Epithelial cell of umbilical artery (primary cell): ENCODE measurements at places on chromosomes 5 and 9. TPM values are rescaled to one million over a fixed set of nuclear protein-coding genes. Genes with fewer than 3 reads are reported as not detected.

RNF208 gene
- 0.32 TPM in 1 of 2 replicates, not detected in the other for total RNA-seq

DHFR gene
- 23.7 and 39.7 TPM in 2 replicates for total RNA-seq

ATP6V1G1 gene
- 132 and 146 TPM in 2 replicates for total RNA-seq

PCDHGB6 gene
- total RNA-seq, result 0.97 and 1.1 TPM in 2 replicates

PRRX2 gene
- total RNA-seq, result under 0.01 TPM in 1 of 2 replicates, not detected in the other

RIOK2 gene
- total RNA-seq, result 20.2 and 24.0 TPM in 2 replicates

SLC4A9 gene
- total RNA-seq, result not detected in 2 replicates

WHRN gene
- under 0.01 TPM in 1 of 2 replicates, not detected in the other for total RNA-seq

TRUB2 gene
- 15.3 and 21.4 TPM in 2 replicates for total RNA-seq

SLC36A3 gene
- not detected in 2 replicates for total RNA-seq

LEAP2 gene
- total RNA-seq, result not detected in 2 replicates

NFIB gene
- total RNA-seq, result 48.7 and 58.4 TPM in 2 replicates

CNTNAP3B gene
- 29.2 and 37.0 TPM in 2 replicates for total RNA-seq

MEGF10 gene
- total RNA-seq, result 0.15 and 0.97 TPM in 2 replicates

CCDC192 gene
- not detected in 2 replicates for total RNA-seq

SLC24A2 gene
- not detected in 2 replicates for total RNA-seq

MSANTD3 gene
- 65.0 and 69.6 TPM in 2 replicates for total RNA-seq

LHX3 gene
- total RNA-seq, result not detected in 2 replicates

SVEP1 gene
- total RNA-seq, result under 0.01 and 0.30 TPM in 2 replicates

SKP1 gene
- total RNA-seq, result 142 and 259 TPM in 2 replicates

PCDHGA4 gene
- total RNA-seq, result 1.7 and 1.9 TPM in 2 replicates

SLC28A3 gene
- total RNA-seq, result not detected in 2 replicates

SLC25A25 gene
- 15.9 and 20.1 TPM in 2 replicates for total RNA-seq

RECK gene
- 9.1 and 14.7 TPM in 2 replicates for total RNA-seq

GARIN3 gene
- total RNA-seq, result not detected in 2 replicates

RGMB gene
- total RNA-seq, result 20.5 and 33.3 TPM in 2 replicates

FOXD4 gene
- total RNA-seq, result not detected in 2 replicates

CNTFR gene
- total RNA-seq, result not detected in 2 replicates

PAEP gene
- total RNA-seq, result not detected in 2 replicates

SCGB3A2 gene
- not detected in 2 replicates for total RNA-seq

SNCAIP gene
- 12.7 and 19.8 TPM in 2 replicates for total RNA-seq

IFNB1 gene
- total RNA-seq, result 0.46 TPM in 1 of 2 replicates, not detected in the other

FOXD4L5 gene
- not detected in 2 replicates for total RNA-seq

ANKRD18A gene
- total RNA-seq, result under 0.01 TPM in 2 replicates

LTC4S gene
- total RNA-seq, result not detected in 2 replicates

SPATA31A3 gene
- total RNA-seq, result not detected in 2 replicates

C5orf34 gene
- total RNA-seq, result 2.3 and 6.7 TPM in 2 replicates

DNAJB5 gene
- total RNA-seq, result 5.8 and 6.5 TPM in 2 replicates

SLC34A3 gene
- total RNA-seq, result not detected in 2 replicates

KLF9 gene
- 17.5 and 32.4 TPM in 2 replicates for total RNA-seq

SLC6A3 gene
- total RNA-seq, result under 0.01 TPM in 1 of 2 replicates, not detected in the other

GPRIN1 gene
- 5.2 and 6.5 TPM in 2 replicates for total RNA-seq

SLC25A2 gene
- total RNA-seq, result 0.15 TPM in 1 of 2 replicates, not detected in the other

ELAVL2 gene
- total RNA-seq, result 0.32 TPM in 1 of 2 replicates, not detected in the other
